Activated CD4-positive, alpha-beta T cell treated with anti-CD3 and anti-CD28 coated beads, Interleukin-10, Interleukin-2, amounts not matched to agents 100 ng/mL and 50 ng/mL, durations not matched to agents 16 hours and 8 hours (primary cell): ENCODE measurements at places on chromosomes 1 and 21.

DNA sequence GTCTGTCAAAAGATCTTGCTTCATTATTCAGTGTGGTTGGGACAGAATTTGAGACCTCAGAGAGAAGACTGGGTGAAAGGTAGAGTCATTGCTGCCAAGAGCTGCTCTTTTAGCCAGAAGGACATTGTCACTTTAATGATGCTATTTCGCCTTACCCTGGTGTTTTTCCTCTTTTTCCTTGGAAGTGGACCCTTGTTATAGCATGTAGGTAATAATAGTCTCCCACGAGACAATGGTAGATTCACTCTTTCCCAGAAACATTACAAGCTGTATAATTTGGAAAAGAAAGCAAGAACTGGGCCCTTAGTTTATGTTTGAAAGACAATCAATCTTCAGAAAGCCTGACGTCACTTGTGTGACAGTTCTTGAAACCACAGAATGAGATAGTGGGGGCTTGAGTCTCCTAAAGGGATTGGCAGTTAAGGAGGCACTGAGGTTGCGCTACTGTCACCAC, 3.8 kb downstream of the SERTAD4 start:
- no peak for DNase-seq

DNA sequence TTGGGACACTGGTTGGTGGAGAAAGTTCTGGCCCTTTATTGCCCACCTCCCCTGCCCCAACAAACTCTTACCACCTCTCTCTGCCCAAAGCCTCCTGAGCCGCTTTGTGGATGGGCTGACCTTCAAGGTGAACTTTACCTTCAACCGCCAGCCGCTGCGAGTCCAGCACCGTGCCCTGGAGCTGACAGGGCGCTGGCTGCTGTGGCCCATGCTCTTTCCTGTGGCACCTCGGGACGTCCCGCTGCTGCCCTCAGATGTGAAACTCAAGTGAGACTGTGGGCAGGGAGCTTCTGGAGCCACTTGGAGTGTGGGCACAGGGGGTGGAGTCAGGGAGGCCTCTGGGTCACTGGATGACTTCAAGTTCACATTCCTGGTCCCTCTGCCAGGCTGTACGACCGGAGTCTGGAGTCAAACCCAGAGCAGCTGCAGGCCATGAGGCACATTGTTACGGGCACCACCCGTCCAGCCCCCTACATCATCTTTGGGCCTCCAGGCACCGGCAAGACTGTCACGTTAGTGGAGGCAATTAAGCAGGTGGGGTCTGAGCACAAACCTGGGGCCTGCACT, 12.5 kb downstream of the RHOC start:
- no peak for DNase-seq

DNA sequence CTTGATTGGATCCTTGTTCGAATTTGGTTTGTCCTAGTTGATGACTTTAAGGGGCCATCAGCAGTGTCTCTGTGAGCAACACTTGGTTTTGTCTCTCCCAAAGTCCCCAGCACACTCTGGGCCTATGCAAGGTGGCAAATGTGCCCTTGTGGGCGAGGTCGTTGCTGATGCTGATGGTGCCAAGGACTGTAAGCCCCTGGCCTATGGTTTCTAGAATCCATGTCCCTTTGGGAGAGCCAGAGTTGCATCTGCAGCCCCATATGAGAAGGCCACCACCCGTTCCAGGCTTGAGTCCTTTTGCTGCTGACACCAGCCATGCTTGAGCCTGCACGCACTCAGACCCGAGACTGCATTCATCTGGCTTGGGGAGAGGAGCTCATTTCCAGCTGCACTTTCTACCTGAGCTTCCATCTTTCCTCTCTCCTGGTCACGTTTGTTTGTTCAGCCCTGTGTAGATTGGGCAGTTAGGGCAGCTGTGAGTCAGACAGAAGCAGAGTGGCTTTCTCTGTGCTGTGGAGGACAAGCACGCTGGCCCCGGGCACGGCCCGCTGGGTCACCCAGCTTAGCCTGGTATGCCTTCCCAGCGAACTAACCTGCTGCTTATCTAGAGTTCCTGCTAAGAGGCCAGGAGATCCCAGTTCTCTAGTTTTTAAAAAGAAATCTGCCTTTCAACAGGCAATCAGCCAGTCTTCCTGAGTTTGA, 52.1 kb upstream of the CSF3R start:
- no peak for DNase-seq

DNA sequence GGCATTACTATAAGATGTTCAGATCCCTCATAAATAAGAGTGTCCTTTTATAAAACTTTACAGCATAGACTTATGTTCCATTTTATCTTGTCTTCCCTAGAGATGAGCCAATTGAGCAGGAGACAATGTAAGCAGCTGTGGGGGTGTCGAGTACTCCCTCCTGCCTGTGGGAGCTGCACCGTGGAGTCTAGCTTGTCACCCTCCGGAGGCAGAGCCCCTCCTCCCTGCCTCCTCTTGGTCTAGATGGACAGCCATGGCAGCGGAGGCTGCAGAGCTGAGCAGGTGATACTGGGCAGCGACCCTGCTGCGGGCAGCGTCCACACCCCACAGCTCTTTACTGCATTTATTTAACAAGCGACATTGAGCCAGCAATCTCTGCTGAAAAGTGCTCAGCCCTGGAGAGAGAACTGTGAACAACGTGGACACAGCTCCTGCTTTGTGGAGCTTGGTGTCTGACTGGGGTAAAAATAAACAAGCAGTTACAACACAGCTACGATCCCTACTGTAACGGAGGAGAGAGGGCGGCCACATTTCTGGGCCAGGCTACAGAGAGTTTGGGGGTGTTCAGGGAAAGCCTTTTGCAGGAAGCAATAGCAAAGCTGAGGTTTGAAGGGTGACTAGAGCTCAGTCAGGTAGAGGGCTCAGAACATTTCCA, 12.8 kb upstream of the KIF21B start:
- no peak for DNase-seq

DNA sequence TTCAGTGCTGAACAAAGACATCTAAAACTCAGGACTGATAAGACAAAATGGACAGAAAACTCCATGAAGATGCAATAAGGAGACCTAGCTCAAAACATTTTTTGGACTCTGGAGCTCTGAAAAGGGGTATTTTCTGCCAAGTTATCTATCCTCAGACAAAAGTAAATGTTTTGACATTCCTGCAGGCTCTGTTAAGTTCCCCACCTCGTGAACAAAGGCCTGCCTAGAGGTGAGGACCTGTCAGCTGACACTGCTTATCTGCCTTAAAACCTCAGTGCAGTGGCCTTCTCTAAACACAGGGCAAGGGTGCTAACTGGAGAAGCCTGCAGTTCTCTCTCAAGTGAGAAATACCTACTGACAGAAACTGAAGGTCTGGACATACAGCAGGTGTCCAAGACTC, 41.1 kb downstream of the COLGALT2 start:
- DNase-seq, result no peak

GRCh38 chr1:229164348-229164747, 106.6 kb upstream of the RAB4A start:
- no peak for DNase-seq

DNA sequence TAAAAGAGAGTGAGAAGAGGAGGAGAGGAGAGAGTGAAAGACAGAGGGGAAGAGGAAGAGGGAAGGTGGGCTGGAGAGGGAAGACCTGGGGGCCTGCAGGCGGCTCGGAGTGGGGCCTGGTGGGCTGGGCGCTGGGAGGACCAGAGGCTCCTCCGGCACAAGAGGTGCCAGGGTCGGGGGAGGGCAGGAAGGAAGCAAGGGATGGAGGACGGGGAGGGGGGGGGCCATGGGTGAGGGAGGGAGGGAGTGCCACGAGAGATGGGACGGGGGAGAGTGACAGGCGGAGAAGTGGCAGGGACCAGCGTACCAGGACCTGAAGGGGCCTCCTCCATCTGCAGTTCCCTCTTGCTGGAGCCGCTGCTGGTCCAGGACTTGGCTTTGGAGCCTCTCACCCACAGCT, 87.7 kb downstream of the CASZ1 start:
- DNase-seq, result no peak

- DNase-seq, result no peak
These were observed 199.4 kb upstream of the NRIP1 start for GRCh38 chr21:15264084-15264665.

GRCh38 chr1:208248991-208249696, 5.0 kb upstream of the PLXNA2 start:
- DNase-seq, result no peak

GRCh38 chr1:110087812-110088738, 17.6 kb upstream of the ALX3 start:
- DNase-seq, result peak; percentile 71

- no peak for DNase-seq
These were observed 72.5 kb downstream of the ARHGEF10L start for GRCh38 chr1:17611991-17612390.

DNA sequence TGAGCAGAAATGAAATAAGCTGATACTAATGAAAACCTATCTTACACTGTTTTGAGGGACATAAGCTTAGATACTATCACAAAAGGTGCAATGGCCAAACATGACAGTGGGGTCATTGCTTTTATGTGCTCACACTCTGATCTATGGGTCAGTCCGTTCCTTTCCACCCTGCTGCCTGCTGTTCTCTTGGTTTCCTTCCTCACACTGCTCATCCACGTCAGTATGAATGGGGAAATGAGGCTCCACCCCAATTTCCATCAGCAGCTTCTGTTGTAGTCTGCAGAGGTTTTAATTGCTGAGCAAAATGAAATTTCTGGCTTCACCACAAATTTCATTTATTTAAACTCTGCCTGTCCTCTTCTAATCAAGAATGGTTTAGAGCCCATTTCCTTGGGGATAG, 155.2 kb downstream of the GABPA start:
- no peak for DNase-seq

- peak; percentile 46 for DNase-seq
These were observed 76.3 kb downstream of the MORN1 start for GRCh38 chr1:2314803-2315673.

DNA sequence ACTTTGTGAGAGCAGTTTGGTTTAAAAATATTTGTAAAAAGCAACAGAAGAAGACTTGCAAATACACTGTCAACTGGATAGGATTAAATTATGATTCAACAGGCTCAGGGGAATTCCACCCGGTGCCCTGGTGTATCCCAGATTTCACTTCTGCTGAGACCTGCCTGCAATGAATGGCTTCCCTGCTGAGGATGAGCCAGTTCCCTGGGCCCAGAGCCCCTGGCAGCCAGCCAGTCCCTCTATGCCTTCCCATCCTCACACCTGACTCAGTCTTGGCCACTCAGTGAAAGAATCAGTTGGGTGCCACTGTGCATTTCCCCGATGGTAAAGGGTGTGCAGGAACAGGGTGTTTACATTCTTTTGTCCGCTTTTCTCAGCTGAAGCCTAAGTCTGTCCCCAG, 64.4 kb downstream of the KCTD3 start:
- no peak for DNase-seq

DNA sequence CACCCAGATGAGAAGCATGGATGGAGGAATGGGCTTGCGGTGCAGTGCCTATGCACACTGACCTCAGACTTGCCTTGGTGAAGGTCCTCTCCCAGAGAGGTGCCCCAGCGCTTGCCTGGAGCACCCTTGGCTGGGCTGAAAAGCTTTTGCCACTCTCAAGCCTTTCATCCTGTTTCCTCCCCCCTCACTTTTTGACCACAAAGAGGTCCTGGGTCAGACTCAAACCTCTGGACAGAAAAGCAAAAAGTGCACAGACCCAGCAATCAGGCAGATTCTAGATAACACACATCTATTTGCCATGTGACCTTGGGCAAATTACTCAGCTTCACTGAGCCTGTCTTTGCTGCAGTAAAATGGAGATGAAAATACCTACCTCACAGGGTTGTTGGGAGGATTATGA, 7.3 kb downstream of the TMEM35B start:
- no peak for DNase-seq

DNA sequence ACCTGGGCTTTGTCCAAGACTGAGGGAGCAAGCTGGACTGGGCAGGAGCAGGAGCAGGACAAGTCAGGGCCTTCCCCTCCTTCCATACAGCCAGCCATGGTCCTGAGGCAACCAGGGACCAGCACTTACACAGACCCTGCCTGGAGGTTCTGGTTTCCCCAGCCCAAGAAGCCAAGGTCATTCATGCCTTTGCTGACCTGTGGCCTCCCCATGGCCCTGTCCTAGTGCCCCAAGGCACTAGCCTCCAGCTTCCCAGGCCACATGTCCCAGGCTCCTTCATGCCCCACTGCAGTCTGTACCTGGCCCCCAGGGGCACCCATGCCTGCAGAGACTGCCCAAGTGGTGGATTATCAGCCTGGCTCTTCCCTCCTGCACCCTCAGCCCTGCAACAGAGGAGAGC, 243.9 kb downstream of the TOMM20 start:
- no peak for DNase-seq

GRCh38 chr1:204331847-204332487, 27.8 kb downstream of the PLEKHA6 start:
- no peak for DNase-seq

- no peak for DNase-seq
These were observed 440.9 kb upstream of the LRRC7 start for GRCh38 chr1:69126796-69127195.

DNA sequence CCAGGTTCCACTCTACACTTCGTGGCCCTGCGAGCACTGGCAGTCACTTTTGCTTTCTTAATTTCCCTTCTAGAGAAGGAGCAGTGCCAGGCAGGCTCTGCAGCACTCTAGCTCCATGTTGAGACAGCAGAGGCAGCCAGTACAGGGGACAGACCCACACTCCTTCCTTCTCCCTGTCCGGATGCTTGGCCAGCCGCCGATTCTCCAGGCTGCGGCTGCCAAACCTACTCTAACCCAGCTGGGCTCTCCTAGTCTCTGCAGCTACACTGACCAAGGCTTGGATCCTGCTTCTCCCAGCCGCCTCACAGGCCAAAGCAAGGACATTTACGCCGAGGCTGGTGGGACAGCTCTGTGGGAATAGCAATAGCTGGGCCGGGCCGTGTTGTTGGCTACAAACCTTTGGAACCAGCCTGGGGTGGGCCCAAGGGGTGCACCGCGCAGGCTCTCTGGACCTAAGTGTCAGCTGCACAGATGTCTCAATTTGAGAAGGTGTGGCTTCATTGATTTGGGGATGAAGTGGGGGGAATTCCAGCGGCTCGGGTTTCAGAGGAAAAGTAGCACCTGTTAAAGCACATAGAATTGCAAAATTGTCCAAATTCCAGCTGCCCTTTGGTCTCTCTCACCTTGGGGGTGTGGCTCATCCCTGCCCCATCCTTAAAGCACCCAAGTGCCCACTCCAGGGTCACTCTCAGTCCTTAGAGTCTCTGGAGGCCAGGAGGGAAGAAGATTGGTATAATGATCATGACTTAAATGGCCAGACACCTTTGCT, 3.2 kb downstream of the BARHL2 start:
- DNase-seq, result no peak

DNA sequence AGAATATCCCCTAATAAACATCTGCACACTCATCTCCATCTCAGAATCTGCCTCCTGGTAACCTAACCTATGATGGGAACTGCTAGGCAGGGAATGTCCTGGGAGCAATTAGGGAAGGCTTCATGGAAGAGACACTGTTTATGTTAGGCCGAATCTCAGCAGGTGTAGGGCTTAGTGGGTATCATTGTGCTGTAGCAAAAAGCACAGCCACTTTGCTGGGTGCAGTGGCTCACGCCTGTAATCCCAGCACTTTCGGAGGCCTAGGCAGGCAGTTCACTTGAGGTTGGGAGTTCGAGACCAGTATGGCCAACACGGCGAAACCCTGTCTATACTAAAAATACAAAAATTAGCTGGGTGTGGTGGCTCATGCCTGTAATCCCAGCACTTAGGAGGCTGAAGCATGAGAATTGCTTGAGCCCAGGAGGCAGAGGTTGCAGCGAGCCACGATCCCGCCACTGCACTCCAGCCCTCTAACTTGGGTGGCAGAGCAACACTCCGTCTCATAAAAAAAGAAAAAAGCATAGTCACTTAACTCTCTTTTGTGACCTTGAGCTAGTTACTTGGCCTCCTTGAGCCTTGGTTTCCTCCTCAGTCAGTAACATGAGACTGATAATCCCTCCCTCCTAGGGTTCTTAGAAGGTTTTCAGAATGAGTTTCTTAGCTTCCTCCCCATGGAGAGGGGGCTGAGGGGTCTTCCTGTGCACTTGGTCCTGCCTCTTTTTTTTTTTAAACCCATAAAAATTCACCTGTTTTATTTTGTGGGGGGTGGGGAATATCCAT, 3.5 kb downstream of the RAB42 start:
- DNase-seq, result no peak
